AG09319 (cell line): ENCODE measurements at places on chromosomes 7 and 10.

DNA sequence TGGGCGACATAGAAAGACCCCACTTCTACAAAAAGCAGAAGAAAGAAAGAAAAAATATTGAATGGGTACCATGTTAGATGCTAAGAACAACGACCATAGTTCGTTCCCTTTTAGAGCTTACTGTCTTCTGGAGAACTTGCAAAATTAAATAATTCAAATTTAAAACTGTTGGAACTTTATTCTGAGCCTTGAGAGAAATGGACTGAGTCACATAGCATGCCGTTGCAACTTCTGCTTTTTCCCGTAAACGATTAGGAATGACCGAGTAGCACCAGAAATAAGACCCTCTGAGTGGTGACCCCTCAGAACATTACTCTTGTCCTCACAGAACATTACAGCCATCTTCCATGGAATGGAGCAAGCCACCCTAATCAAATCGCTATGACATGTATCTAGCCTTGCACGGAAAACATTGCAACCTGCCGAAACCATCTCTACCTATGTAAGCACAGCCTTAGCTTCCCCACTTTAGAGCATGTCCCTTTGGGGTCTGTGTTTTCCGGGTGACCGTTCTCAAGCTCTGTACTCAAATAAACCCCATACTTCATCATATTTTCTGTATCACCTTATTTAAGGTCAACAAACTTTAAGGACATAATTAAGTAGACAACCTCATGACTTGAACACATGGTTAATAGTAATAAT lies 179.1 kb downstream of the PRKCQ start:
- no peak for DNase-seq

GRCh38 chr7:99784007-99784406 lies at the start of gene CYP3A4:
TSS of gene CYP3A4 (minus strand) at chr7:99784184. CDS start at chr7:99784081, 103 bp downstream.
- no peak for DNase-seq

DNA sequence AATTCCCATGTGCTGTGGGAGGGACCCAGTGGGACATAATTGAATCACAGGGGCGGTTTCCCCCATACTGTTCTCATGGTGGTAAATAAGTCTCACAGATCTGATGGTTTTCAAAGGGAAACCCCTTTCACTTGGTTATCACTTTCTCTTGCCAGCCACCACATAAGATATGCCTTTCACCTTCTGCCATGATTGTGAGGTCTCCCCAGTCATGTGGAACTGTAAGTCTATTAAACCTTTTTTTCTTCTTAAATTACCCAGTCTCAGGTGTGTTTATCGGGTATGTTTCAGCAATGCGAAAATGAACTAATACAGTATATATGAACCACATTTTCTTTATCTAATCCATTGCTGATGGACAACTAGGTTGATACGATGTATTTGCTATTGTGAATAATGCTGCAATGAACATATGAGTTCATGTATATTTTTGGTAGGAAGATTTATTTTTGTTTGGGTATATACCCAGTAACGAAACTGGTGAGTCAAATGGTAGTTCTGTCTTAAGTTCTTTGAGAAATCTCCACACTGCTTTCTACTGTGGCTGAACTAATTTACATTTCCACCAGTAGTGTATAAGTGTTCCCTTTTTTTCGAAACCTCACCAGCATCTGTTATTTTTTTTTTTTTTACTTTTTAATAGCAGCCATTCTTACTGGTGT lies 70.0 kb upstream of the HGF start:
- no peak for DNase-seq

DNA sequence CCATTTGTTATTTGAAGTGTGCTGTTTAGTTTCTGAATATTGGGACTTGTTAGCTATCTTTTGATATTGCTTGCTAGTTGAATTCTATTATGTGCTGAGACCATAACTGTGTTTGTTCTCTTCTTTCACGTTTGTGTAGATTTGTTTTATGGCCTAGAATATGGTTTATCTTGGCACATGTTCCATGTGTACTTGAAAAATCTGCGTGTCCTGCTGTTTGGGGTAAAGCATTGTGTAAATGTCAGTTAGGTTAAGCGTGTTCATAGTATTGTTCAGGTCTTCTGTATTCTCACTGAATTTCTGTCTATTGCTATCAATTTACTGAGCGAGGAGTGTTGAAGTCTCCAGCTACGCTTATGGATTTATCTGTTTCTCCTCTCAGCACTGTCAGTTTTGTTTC lies 19.4 kb downstream of the MMP21 start:
- DNase-seq: no peak

DNA sequence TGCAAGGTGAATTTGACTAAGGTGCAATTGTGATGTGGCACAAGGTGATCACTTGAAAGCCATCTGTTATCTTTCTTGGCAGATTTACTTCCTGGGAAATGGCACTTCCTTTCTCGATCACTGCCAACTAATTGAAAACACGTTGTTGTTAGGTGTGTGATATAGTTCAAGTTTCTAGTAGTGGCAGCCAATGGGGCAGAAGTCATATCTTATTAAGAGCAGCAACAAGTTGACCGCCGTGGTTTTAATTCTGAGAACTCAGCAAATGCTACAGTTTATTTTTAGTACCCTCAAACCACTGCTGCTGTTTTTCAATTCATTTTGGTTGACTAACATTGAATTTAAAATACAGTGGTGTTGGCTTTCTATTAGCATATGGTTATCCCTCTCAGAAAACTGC lies 1.6 kb downstream of the CHN2 start:
- DNase-seq: no peak
